Pulmonary artery endothelial cell (primary cell): ENCODE measurements at places on chromosomes 6 and 20.

GRCh38 chr6:1424306-1424927 is 35.0 kb downstream of the FOXF2 start:
- DNase-seq, result no peak

- DNase-seq, result no peak
These were observed 117.5 kb upstream of the PCSK2 start for GRCh38 chr20:17109307-17109706.

GRCh38 chr20:23130622-23131140 is 44.6 kb upstream of the CD93 start:
- no peak for DNase-seq

DNA sequence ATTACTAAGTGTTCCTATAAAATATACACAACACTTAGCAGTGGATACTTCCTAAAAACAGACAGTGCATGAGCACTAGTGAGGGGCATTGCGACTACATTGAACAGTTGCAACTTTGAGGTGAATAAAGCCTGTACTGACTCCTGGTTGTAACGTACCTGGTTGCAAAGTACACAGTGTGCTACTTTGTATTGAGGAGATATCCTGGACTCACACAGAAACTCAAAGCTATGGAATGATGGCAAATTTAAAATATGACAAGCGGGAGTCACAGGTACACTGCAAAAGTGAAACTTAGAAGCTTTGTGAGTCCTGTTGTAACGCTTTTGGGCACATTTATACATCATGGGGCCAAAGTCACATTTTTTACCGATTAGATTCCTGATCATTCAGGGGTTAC is 55.6 kb upstream of the HLA-A start:
- no peak for DNase-seq

GRCh38 chr6:36786055-36786675 is 53.1 kb downstream of the CPNE5 start:
- DNase-seq, result no peak

DNA sequence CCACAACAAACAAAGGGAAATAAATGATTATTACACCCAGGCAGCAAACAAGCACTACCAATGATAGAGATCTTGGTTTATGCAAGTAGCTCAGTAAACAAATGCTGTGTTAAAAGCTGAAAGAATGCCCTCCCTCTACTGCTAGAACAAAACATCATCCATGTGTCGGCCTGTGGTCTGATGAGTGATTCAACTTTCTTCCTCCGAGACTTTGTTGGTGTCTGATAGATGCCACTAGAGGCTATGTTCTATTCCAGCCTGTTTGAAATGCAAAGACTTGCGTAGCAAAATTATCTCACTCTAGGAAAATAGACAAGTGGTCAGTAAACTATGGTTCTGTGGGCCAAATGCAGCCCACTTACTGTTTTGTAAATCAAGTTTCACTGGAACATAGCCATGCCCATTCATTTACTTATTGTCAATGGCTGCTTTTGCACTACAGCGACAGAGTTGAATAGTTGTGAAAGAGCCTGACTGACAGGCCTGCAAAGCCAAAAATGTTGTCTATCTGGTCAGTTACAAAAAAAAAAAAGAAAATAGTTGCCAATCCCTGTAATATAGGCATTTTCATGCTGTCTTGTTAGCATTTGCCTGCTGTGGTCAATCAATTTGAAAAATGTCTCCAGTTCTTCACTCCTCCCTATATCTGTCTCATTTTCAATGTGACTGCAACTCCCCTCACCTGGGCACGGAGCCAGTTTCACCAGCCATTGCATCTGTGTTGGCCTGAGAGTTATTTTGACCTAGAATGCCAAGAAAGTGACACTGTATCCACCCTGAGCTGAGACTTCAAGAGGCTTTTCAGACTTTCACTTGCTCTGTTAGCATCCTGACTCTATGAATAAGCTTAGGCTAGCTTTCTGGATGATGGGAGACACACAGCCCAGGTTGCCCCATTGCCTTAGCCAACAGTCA is 544.6 kb upstream of the BTBD3 start:
- no peak for DNase-seq

GRCh38 chr6:22023937-22024336 is 272.9 kb downstream of the PRL start:
- DNase-seq, result no peak

- no peak for DNase-seq
These were observed 90.2 kb upstream of the RIPOR2 start for GRCh38 chr6:25025919-25026301.

GRCh38 chr6:113694278-113695077 is 162.7 kb upstream of the MARCKS start:
- no peak for DNase-seq

DNA sequence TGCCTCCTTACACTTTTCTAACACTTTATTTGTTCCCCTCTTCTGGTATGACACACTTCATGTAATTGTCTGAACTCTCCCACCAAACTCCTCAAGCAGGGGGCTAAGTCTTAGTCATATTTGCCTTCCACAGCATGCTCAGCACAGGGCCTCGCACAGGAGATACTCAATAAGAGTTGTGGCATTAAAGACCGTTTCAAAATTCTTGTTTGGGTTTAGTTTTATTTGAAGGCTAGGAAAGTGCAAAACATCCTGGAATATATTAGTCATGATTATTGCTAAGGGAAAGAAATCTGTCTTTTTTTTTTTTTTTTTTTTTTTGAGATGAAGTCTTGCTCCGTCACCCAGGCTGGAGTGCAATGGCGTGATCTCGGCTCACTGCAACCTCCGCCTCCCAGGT is 137.6 kb upstream of the ECI2 start:
- DNase-seq, result no peak

GRCh38 chr6:129671442-129672340 is 38.3 kb downstream of the ARHGAP18 start:
- no peak for DNase-seq

- DNase-seq, result no peak
These were observed 992.5 kb upstream of the ADGRB3 start for GRCh38 chr6:67642582-67642981.

- DNase-seq, result no peak
These were observed 174.8 kb downstream of the CDH26 start for GRCh38 chr20:60132827-60133670.

GRCh38 chr6:19736066-19736465 is 101.1 kb upstream of the ID4 start:
- no peak for DNase-seq

DNA sequence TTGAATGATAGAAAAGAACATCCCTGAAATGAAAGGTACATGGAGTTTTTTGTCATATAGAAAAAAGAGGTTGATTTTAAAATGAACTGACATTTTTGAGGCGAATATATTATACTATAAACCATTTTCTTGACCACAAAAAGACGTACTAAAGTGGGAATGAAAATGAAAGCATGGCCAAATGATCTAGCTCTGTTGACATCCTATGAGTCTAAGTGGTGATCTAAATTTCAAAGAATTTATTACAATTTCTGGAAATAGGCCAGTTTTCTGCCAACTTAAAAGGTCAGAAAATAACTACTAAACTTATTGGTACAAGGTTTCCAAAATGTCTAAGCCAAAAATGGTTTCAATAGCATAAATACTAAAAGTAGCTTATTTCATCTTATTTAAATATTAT is 536.8 kb downstream of the EYS start:
- DNase-seq, result no peak

GRCh38 chr6:149202952-149203351 is 114.6 kb upstream of the TAB2 start:
- DNase-seq, result no peak

DNA sequence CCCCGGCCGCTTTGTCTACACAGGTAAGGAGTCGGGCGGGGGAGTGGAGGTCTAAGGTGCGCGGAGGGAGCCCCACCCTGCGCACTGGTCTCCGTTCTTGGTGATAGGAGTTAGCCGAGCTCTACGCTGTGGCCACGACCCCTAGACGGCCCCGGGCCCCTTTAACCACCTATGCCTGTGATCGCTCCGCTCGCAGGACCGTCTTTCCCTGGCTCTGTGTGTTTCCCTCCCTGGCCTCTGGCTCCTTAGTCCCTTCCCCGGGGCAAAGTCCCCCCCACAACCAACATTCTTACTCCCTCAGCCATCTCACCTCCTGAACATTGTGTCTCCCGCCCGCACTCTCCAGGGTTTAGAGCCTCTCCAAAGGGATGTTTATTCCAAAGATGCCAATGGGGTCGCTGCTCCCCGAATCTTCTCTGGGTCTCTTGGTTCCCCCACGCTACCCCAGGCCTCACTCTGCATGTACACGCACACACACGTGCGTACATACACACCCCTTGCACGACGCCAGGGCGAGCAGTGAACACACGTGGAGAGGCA is 50.4 kb downstream of the CPXM1 start:
- no peak for DNase-seq

DNA sequence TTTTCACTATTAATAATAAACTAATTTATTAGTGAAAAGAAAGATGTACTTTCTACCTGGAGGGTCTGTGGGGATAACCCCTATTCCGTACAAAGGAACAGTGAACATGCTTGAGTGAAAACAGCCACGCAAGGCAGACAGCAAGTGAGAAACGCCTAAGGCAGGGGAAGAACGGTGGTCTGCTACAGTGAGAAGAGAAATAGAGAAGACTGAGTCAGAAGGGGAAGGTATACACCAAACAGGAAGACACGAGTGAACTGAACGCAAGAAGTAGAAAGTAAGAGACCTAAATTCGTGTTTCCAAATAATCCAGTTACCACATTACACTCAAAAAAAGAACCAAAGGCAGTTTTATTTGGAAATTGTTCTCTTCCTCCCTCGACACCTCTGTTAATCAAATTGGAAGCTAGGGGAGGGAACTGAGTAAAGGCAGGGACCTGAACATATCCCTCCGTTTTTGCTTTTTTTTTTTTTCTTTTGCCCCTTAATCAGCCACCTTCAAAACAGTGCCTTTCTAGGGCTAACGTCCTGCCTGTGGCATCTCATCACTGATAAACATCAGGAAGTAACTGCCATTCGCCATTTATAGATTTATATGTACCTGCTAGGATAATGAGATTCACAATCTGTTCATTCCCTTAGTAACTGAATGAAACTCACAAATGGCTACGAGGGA is 48.9 kb downstream of the ATXN1 start:
- no peak for DNase-seq

DNA sequence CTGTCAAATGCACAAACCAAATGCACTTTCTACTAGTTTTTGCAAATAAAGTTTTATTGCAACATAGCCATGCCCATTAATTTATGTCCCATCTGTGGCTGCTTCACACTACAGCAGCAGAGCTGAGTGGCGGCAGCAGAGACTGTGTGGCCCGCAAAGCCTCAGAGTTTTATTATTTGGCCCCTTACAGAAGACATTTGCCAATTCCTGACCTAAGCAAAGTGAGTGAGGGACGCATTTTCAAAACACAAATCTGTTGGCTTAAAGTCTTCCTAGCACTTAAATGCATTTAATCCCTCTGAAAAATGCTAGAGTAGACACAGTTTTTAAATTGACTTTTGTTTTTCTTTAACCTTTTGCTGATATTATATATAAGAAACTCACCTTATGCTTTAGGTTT is 126.4 kb downstream of the PHACTR3 start:
- DNase-seq, result no peak

DNA sequence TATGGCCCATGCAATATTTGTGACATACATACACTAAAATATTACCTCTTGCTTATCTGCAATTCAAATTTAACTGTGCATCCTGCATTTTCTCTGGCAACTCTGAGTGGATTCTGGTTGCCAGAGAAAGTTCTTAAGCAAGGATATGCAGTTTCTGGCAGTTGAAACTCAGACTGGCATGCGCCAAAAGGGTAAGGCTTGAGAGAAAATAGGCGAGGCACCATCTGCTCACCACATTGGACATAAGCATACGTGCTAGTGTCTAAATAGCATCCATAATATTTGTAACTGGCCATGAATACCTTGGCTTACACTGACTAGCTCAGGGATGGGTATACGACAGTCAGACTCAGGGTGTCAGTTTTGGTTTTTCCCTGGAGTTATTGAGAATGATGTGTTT is 465.1 kb downstream of the DOK5 start:
- DNase-seq, result no peak

- DNase-seq, result no peak
These were observed 320.7 kb downstream of the CDH4 start for GRCh38 chr20:61572789-61573188.

DNA sequence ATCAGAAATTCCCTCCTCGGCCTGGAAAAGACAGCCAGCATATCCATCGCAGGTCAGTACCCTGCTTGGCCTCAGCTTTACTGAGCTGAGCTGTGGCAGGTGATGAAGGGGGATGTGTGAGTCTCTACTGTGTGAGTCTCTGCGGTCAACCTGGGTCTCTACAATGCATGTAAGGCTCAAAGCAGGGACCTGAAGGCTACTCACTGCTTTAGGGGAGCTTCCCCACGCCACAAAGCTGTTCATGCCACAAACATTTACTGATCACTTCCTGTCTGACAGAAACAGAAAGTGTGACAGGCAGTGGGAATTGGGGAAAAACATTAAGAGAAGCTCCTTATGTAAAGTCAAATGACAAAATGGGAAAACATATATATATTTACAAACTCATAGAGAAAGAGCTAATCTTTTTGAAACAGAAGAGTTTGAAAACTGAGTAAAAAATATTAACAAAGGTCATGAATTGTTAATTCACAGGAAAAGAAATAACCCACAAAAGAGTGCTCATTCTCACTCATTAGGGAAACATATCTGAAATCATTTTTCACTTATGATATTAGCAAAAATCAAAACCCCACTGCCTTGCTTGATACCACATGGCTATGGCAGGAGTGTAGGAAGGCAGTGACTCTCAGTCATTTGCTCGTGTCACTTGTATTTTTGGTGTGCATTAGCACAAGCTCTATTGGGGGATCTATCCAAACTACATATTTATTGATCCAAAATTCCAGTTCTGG is 5.8 kb downstream of the BTN3A3 start:
- DNase-seq, result no peak

DNA sequence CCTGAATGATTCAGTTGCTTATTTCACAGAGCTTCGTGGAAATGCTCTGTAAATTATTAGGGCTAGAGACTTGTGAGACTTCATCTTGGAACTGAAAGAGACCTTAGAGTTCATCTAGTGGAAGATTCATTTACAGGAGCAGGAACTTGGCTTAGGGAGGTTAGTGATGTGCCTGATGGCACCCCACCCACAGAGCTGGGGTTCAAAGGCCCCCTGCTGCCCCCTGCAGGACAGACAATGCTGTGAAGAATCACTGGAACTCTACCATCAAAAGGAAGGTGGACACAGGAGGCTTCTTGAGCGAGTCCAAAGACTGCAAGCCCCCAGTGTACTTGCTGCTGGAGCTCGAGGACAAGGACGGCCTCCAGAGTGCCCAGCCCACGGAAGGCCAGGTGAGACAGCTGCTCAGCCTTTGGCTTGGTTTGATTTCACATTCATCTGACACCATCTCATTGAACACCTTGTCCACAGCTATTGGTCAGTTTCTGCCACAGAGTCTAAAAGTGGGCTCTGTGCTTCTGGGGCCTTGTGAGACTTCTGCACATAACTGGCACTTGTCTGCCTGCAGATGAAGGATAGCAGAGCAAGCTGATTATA is 25.1 kb downstream of the MYBL2 start:
- DNase-seq, result no peak

DNA sequence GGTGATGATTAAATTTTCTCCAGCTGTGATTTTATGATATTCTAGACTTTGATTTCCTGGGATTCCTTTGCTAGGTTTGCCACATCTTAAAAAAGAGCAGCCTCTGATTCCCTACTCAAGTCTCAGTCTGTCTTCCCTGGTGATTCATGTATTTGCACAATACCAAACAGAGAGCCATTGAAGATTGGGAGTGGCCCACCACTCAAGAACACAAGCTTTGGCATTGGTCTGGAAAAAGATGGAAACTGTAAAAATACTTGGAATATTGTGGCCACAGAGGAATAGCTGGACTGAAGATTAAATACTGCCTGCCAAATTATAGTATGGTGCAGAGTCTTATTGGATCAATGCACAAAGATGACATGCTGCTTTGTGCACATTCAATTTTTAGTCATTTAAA is 32.9 kb downstream of the PTCHD4 start:
- no peak for DNase-seq
